ENCODE measurements at places on chromosomes 2 and 18.

- no peak for DNase-seq
These were observed 9.5 kb upstream of the EVA1A start for GRCh38 chr2:75570024-75570947.

DNA sequence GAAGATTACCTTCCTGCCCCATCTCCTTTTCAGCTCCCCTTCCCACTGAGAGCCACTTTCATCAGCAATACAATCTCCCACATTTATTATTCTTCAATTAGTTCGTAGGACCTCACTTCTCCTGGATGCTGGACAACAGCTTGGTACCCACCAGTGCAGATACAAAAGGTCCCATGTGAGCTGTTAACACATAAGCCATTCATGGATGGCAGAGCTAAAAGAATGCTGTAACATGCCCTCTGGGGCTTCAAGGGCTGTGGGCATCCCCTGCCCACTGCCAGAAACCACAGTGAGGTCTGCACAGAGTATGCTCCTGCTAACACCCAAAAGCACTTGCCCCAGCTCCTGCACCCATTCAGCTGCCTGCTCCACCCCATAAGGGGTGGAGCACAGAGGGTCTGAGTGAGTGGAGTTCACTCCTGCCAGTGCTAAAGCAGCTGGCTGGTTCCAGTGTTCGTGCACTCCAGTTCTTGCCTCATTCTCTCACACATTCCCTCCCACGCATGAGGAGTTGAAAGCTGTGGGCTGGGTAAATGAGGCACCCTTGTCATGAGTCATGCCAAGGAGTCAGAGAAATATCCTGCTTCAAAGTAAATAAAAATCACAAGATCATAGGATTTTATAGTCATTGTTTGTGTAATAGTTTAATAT lies 305.9 kb upstream of the TMEFF2 start:
- no peak for DNase-seq

DNA sequence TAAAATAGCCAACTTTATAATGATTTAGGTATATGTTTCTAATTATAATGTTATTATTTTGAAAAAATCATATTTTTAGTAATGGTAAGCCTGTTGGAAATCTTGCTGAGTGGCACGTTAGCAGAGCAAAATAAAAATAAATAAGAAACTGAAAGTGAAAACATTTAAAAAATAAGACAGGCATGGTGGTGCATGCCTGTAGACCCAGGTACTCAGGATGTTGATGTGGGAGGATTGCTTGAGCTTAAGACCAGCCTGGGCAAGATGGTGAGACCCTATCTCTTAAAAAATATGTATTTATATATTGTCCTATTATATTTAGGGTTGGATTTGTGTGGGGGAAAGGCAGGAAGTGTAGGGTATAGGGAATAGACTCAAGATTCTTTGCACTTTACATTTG lies 15.8 kb upstream of the ANKRD12 start:
- DNase-seq, result no peak

- no peak for DNase-seq
These were observed 262.8 kb downstream of the ZEB2 start for GRCh38 chr2:144256996-144257707.

DNA sequence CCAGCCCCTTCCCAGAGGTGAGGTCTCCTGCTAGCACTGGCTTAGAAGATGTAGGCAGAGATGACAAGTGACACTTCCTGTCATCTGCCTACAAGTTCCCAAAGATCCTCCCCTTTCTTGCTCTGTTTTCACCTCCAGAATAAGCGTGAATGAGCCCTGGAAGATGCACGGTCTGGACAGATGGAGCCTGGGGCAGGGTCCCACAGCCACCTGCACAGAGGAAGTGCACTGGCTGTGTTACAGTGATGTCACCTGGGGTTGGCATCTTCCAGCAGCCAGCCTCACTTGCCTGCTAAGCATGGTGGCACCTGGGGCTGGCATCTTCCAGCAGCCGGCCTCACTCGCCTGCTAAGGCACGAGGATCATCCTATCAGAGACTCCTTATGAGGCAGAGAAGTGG lies 32.3 kb downstream of the TMEM18 start:
- DNase-seq, result no peak

DNA sequence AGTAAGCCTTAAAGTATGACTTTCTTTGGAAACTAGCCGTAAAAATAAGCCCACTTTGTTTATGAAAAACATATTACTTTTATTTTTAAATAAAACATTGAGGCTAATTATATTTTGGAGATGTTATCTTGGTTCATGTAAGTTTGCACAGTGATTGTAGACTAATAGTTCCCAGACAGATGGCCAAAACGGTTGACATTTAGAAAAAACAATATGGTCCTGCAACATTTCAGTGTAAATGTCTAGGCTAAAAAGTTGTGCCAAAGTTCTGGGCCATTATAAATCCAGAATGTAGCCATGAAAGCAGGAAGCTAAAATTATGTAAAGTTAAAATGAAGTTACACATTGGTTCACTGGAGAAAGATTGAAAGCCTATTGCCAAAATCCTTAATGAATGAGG lies 43.6 kb downstream of the SLC5A7 start:
- DNase-seq, result no peak

GRCh38 chr2:55119711-55120487 lies 69.6 kb upstream of the RTN4 start:
- no peak for DNase-seq

DNA sequence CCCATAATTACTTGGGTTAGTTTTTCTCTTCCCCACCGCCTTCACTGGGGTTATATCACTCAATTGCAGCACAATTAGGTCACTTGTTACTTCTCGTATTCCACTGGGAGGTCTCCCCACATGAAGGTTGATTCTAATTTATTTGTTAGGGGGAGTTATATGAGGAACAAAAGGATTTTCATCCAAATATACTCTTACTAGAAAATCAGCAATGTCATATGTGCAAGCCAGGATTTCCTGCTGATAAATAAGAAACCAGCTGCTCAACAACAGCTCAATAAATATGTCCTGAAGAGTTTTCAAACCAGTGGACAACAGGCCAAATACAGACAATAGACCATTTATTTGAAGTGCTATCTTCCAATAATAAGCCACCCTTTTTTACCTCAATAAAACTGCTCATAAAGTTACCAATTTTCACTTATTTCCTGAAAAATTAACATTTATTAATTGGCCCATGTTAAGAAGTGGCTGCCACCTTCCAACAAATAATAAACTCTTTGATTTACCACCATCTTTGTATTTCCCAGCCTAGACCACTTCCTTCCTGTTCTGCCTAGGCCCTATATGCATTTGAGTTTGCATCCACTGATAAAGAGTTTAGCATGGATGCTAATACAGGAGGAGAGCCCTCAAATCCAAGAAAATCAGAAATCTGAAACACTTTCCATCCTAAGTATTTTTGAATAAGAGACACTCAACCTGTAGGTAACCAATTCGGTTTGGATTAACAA lies 184.4 kb upstream of the SLC39A10 start:
- DNase-seq, result no peak

GRCh38 chr2:24840164-24840869 lies 47.1 kb downstream of the CENPO start:
- DNase-seq, result no peak
